ENCODE measurements at places on chromosomes 4 and X. TPM values are rescaled to one million over a fixed set of nuclear protein-coding genes. Genes with fewer than 3 reads are reported as not detected.

GRCh38 chr4:40046311-40046980, 10.2 kb upstream of the N4BP2 start:
- DNase-seq: no peak

- no peak for DNase-seq
Measured at GRCh38 chr4:11455201-11455835, 26.6 kb upstream of the HS3ST1 start.

DNA sequence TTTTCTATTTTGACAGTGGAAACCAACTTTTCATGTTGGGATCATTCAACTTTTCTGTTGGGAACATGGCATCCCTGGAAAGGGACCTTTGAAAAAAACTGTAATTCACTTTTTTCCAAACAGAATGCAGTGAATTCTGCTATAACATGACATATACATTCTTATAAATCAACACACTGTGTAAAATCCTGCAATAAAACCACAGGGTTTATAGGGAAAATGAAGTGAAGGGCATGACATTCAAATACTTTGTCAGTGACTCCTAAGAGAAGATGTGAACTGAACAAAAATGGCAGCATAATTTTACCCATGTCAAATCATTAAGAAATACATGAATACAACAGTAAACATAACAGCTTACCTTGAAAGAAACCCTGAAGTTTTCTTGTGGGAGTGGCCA, 264.5 kb upstream of the ANKRD50 start:
- no peak for DNase-seq

DNA sequence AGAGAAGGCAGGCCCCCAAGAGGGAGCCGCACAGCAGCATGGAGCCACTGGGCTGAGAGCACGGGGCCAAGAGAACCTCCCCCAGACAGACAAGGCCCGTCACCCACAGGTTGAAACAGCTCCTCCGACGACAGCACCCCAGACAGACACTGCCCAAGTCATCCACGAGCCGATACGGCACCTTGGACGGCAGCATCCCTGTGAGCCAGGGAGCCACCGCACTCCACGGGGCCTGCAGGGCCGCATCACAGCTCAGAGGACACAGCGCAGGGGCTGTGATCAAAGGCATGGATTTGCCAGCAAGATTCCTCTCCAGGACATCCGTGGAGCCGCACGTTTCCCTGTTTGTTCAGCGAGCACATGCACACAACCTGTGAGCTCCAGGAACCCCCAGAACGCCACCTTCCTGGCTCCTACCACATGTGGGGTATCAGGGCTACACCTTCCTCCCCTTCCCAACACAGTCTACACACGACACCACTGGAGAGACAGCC, 3.9 kb downstream of the CTBP1 start:
- DNase-seq: no peak

GRCh38 chr4:83335701-83336100, 1.1 kb upstream of the HPSE start:
- no peak for DNase-seq

DNA sequence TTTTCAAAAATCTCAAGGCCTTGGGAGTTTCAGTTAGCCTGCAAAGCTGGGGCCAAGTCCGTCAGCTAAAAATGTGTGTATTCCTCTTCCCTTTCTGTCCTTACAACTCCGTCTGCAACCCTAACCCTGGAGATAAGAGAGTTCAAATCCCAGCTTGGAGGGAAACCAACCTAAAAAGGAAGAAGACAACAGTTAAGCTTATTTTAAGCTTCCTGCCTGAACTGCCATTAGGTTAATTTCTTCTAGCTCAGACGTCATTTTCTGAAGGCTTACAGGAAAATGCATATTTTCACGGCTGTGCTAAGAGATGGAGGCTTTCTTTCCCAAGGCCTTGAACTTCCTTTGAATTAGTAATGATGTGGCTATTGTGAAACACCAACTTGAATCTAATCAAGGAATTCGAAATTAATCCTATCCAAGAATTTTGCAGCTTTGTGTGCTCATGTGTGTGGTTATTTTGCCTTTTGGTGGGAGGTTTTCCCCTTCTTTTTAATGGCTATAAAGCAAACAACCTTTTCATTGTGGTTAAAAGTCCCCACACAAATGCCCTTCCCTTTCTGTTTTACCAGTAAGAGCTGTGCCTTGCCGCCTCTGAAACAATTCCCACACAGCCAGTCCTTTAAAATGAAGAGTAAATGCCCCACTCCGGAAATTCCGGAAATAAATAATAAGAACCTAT, 103.5 kb downstream of the IRF2 start:
- DNase-seq: no peak

The TRMT44 gene
- total RNA-seq: 13.5 TPM

The MAGEA3 gene
- total RNA-seq: 4.4 TPM

The DCAF8L2 gene
- total RNA-seq: not detected

The H2BW2 gene
- not detected for total RNA-seq
